ENCODE measurements at places on chromosomes 11 and 22.

DNA sequence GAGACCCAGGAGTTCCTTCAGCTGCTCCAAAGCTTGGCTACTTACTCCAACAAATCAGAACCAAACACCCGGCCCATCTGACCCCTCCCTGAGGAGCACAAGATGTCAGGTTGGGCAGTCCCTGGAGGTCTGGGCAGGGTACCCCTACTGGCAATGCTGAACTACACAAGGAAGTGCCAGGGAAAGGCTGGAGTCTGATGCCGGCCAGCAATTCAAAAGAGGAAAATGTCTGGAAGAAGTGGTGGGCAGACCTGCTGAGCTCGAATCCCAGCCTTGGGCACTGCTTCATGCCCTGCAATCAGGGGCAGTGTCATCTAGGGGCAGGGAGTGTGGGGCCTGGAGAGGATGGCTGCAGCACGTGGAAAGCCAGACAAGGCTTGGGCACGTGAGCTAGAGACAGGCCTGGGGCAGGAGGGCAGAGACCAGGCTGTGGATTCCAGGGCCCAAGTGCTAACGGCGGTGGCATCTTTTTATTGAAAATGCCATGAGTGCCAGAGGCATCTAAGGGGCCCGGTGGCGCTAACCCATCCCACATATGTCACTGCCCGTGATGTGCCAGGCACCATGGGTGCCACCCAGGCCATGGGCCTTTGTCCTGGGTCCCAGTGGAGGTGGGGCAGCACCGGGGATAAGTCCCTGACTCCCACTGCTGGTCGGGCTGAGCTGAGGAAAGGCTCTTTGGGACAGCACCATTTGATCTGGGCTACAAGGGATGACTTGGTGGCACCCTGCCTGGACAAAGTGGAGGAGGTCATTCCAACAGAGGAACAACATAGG, 97.9 kb upstream of the PITPNB start:
- no peak for DNase-seq

DNA sequence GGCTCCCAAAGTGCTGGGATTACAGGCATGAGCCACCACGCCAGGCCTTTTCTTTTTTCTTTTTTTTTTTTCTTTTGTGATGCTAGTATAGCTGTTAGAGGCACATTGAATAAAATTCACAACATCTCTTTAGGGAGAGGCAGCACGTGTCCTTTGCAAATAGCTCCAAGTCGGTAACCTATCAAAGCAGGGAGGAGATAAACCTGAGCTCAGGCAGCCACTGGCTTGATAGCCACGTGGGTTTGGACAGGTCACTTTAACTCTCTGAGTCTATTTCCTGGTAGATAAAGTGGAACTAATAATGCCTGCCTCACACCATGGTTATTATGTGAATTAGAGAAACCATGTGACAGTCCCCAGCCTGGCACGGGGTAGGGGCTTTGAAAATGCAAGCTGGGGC, 43.1 kb upstream of the ATXN10 start:
- no peak for DNase-seq

GRCh38 chr11:5626196-5626595, 1.4 kb downstream of the TRIM34 start:
- DNase-seq, result no peak

DNA sequence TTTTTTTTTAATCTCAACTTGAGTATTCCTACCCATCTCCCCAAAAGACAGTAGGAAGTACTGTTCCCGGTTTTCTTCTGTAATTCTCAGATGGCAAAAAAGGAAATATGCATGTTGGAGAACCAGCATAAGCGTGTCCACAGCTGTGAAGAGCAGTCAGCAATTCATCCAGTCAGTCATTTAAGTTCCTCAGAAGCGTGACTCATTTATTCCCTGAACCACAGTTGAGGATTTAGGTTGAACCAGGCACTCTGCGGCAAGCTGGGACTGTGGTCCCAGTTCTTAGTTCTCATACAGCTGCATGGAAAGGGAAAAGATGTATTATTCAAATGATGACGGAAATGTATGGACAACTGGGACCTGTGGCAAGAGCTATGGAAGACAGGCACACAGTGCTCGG, 61.0 kb upstream of the MYO18B start:
- DNase-seq, result no peak

DNA sequence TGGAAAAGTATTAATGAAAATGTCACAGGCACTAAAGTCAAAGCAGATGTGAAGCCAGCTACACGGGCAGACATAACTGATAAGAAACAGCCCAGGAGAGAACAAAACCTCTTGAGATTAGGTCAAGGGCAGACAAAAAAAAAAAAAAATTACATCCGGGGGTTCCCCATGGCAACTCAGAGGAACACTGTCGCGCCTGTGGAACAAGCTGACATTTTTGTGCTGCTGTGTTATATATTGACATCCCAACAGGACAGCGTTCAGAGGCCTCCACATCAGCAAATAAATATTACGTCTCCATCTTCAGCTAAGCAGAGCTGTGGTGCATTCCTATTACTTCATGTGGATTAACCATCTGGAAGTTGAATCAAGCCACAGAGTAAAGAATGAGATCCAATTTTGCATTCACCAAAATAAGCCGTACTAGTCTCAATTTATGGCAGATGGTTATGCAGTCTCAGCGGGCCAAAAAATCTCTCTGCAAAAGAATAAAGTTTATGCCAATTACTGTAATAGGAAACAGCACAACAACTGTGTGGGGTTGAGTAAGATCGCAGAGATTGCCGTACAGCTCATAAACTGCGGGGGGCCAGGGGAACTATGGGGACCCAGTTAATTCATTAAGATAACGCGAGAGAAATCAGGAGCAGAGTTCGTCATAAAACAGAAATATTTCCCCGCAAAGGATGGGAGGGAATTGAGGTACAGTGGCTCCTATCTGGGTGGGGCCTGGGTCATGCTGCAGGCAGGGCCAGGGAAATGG, 41.3 kb upstream of the MN1 start:
- no peak for DNase-seq

DNA sequence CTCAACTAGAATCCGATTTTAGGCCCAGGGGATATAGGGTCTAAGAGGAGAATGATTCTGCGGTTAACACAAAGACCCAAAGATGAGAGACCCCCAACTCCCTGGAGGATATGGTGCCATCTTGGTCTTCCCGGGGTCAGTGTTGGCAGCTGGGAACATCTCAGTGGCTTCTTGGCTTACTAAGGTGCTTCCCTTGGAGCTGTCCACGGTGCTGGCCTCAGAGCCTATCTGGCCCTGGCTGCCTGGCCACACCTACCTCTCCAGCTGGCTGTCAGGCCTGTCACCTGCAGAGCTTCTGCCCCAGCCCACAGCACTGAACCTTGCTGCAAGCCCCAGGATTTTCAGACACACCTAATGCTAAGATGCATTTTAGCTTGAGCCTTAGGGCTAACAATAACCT, 70.7 kb upstream of the THY1 start:
- no peak for DNase-seq

All from CD4-positive, alpha-beta T cell treated with Interleukin-1 beta for 1 hour (primary cell).